ENCODE measurements at places on chromosomes 2 and 18.

DNA sequence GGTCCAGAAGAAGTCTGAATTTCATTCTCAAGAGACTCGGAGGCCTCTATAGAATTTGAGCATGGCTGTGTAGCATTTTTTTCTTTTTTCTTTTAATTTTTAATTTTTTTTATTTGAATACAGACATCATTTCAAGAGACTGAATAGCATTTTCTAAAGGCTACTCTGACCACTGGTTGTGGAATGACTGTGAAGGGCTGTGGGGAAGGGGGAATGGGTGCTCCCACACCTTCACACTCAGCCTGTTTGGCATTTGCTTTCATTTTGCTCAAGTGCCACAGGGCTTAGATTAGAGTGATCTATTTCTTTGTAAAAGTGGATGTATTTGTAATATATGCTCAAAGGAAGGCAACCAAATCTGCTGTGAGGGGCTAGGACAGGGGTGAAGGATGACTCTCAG, 142.0 kb upstream of the SPOPL start:
- DNase-seq: no peak

DNA sequence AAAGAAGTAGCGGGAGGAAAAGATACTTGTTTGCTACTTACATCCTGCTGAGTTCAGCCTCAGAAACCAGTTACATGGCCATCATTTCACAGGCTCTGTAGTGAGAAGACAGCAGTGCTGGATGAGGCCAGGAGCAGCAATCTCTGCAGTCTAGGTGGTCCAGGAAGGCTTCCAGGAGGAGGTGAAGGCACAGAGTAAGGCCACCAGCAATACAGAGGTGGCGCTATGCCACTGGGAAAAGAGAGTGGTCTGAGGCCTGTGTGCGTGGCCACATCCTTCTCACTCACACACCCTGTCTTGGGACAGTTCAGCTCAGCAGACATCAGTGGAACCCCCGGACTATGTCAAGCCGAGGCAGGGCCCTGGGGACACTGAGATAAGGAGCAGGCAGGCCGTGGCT, 162.7 kb downstream of the KLHL29 start:
- no peak for DNase-seq

GRCh38 chr2:232459419-232460035, 3.6 kb downstream of the ALPI start:
- no peak for DNase-seq

DNA sequence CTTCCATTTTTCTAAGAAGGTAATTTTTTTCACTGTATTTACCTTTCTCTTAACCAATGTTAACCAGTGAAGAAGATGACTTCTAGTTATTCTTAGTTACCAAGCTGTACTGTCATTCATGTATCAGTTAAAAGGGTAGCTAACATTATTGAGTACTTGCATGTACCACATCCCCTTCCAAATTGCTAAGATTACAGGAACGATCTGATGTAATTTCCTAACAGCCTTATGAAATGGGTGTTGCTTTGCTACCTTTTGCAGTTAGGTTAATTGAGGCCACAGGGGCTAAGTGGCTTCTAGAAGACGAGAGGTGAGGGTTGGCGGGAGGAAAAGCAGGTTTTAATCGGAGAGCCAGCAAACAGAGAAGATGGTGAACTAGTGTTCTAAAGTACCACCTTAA, 1.8 kb upstream of the SULT6B1 start:
- no peak for DNase-seq

DNA sequence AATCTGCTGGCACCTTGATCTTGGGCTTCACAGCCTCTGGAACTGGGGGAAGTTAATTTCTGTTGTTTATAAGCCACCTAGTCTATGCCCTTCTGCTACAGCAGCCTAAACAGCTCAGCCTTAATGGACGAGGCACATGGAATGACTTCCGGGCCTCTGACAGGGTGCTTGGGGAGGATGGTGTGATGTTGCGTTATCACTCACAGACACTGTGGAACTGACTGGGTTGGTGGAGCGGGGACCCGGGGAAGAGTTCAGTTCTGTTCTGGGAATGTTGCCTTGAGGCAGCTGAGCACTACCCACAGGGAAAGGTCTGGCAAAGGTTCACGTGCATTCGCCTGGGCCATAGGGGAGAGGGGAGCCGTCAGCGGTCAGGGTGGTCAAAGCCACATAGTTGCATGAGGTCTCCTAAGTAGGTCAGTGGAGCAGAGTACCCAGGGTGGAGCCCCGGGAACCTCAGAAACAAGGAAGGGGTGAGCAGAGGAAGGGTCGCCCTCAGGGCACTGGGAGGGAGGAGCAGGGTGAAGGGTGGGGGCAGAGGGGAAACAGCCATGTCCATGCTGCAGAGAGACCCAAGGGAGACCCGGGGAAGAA, 36.2 kb downstream of the LRRFIP1 start:
- DNase-seq: no peak

DNA sequence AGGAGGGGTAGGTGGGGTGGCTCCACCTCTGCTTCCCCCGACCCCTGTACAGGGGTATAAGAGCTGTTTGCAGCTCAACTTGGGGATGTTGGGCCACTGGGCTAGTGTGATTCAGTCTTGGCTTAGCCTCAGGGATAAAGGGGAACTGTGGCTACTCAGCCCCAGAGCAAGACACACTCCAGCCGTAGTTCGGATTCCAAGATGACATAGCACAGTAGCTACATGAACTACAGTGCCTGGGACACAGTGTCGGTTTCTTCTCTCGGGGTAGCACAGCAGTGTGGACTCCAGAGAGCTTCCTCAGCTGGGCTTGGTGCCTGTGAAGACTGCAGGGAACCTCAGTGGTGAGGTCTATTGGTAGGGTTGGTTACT, 21.1 kb downstream of the CARF start:
- DNase-seq: no peak

GRCh38 chr2:122875091-122875865, 1119.8 kb downstream of the TSN start:
- DNase-seq: no peak

DNA sequence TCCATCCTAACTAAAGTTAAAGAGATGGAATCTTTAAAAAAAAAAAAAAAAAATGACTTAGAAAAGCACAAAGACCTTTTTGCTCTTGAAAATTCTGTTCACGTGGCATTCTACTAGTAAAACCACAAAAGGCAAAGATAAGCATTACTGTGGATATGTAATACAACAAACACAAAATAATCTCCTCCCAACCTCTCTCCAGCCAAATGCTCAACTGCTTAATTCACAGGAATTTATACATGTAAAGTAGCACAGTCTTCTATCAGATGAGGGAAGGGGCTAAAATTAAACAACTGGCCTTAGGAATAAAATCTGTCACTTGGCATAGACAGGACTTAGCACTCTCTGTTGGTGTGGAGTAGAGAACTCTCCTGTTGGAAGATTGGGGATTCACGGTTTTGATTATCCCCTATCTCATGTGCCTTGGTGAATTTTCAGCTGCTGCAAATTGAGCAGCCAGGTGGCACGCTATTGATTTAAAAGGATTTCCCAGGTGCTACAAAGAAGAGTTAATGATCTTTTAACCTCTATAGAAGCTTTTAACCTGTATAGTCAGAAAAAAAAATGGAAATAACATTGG, 57.4 kb downstream of the ATIC start:
- no peak for DNase-seq

- no peak for DNase-seq
Measured at GRCh38 chr2:191479680-191480023, 198.3 kb upstream of the NABP1 start.

- no peak for DNase-seq
Measured at GRCh38 chr2:66686755-66687154, 251.8 kb downstream of the MEIS1 start.

DNA sequence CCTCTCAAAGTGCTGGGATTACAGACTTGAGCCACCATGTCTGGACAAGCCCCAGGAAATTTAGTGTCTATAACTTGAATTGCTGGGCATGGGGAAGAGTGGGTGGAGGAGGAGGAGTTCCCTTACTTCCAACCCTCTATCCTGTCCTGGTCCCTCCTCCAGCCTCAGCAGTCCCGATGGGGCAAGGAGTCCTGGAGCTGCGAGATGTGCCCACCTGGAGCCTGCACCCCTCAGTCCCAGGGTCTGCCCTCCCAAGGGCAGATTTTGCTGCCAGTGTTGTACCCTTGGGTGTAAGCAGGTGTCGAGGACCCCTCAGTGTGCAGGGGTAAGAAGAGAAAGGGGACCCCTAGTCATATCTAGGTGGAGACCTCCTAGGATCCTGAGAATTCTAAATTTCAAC, 2.8 kb downstream of the VAMP8 start:
- DNase-seq: no peak

GRCh38 chr2:189514104-189514503, 66.5 kb downstream of the SLC40A1 start:
- DNase-seq: no peak

DNA sequence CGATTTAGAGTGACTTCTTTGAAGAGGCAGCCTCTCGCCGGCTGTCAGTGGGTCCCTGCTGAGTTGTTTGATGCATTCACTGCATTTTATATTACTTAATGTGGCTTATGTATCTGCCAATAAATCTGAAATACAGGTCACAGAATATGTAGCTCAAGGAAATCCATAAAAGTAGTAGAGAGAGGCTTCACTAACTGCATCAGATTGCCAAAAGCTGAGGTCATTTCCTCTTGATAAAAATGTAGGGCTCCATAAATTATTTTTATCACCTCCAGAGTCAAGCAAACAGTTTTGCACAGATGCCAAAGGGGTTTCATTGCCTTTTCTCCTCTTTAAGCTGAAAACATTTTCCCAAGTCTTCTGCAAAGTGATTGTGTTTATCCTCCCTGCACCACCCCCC, 36.5 kb upstream of the CCDC93 start:
- DNase-seq: peak; percentile 73

DNA sequence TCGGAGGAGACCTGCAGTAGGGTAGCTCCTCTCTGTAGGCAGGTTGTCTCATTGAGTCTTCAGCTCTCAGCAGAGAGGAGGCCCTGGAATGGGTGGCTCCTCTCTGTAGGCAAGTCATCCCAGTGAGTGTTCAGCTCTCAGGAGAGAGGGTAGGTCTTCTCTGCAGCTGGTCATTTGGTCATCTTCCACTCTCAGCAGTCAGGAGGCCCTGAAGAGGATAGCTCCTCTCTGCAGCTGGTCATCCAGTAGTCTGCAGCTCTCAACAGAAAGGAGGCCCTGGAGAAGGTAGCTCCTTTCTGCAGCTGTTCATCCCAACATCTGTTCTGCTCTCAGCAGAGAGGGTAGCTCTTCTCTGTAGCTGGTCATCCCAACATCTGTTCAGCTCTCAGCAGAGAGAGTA, 26.0 kb upstream of the RUFY4 start:
- DNase-seq: no peak

GRCh38 chr2:231245249-231246094, 47.0 kb downstream of the ARMC9 start:
- DNase-seq: peak; percentile 44

DNA sequence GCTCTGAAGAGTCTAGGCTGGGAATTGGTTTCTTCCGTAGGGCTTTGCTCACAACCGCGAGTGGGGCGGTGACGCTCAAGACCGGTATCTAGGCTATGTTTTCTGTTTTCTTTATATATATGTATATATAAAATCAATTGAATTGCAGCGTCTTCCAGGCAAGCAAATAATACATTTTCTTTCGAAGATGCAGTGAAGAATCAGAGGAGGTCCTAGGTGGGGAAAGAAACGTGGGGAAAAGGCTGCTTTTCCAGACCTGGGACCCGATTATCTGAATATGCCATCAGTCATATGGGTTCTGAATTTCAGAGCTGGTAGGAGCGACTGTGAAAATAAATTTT, 714 bp upstream of the SCN9A start:
- DNase-seq: no peak

DNA sequence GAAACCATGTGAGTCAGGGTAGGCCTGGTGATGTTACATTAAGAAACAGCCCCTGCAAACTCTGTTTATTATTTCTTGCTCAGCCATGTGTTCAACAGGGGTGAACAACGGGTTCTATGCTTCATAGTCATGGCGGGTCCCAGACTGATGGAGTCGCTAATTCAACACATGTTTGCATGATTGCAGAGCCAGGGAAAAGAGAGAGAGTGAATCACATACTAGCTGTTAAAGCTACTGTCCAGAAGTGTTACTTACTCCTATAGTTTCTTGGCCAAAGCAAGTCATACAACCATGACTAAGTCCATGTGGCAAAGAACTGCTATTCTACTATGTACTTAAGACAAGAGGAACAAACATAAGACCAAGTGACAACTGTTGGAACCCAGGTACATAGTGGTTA, 241.2 kb upstream of the SKOR2 start:
- no peak for DNase-seq

DNA sequence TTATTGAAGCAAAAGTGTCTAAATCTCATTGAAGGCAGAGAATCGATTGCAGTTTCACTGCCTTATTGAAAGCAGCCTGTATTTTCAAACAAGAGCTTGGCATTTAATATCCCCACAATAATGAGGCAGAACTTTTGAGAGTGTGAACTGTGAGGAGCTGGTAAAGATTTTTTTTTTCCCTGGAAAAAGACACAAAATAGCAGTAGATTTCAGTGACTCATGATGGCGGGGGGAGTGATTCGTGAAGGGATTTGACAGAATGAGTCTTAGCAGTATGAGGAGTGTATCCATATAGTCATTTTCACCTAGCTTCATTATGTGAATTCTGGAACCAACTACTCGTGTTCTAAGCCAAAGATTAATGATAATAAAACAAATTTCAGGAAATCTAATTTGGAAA, 242.9 kb downstream of the ARL6IP6 start:
- no peak for DNase-seq

Measured in fibroblast of villous mesenchyme (primary cell).